Sigmoid colon (tissue), 7 donors: ENCODE measurements at places on chromosomes 13 and 19. TPM values are rescaled to one million over a fixed set of nuclear protein-coding genes. Genes with fewer than 3 reads are reported as not detected.

GRCh38 chr19:19381007-19381926 lies 24.2 kb upstream of the GATAD2A start:
- peaks cover 30% of the 10 kb centered on the region for H3K4me1 ChIP-seq
- H3K27ac ChIP-seq = no peak overlapping the region
- H3K4me3 ChIP-seq = no peak overlapping the region
- H3K36me3 ChIP-seq = no peaks in the 10 kb centered on the region
- DNase-seq = no peak

Gene SLC25A41
- total RNA-seq = not detected

DNA sequence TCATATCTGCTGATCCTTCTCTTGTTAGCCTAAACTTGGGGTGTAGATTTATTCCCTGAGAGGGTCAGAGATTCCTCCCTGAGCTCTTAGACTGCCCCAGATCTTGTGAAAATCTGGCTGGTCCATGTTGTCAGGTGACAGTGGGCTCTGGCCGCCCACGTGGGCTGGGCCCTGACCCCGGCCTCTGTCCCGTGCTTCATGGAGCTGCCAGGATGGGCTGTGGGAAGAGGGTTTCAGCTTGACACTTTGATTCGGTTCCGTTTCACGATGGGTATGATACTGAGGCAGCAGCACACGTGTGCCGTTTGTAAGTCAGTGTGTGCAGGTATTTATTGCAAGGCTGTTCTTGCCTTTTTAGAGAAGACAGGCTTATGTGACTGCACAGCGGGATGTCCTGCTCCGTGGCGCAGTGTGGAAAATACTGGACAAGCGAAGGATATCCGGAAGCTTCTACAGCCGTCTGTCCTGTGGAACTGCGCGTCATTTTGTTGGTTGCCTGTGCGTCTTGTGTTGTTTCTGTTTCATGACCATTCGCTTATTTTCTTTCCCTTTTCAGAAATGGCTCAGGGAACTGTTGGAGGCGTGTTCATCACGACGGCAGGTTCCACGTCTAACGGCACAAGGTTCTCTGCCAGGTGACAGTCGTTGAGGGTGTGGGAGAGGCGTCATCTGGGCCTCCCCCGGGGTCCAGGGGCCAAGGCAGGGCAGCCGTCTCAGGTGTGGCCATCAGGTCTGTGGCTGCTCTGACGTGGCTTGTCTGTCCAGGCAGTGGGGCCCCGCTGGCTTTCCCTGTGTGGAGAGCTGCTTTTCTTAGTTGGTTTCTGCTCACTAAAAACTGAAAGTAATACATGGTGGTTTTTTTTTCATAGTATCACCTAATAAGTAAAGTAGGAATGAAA lies 20.5 kb downstream of the ATP4B start:
- no peak overlapping the region for H3K4me3 ChIP-seq
- peaks cover 37% of the 10 kb centered on the region for H3K36me3 ChIP-seq
- no peaks in the 10 kb centered on the region for H3K4me1 ChIP-seq

Gene ZNF132
- 6.1 TPM for total RNA-seq

Gene KCNK6
- 16.4 TPM for total RNA-seq

Gene FLT3LG
- total RNA-seq = 4.6 TPM
